Nephron progenitor cell (in vitro differentiated cells): ENCODE measurements at places on chromosomes 5 and 9.

- no peak for DNase-seq
Observed at GRCh38 chr9:122347348-122348287, 23.2 kb upstream of the PTGS1 start.

GRCh38 chr9:89844075-89844474 lies 239.3 kb downstream of the GADD45G start:
- no peak for DNase-seq

DNA sequence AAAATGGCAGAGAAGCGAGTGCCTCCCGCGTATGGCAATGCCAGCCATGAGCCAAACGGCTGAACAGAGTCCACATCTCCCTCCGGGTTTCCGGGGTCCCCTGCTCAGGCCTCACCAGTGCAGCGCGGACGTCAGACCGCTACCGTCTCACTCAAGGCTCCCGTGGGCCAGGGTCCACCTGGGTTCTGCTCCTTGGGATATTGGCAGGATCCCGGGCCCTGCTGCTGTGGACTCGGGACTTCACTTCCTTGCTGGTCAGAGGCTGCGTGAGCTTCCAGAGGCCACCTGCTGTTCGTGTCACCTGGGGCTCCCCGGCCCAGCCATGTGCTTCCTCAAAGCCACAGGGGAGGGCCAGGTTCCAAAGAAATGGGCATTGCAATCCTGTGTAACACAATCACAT lies 38.4 kb upstream of the CLPTM1L start:
- DNase-seq: no peak

- DNase-seq: no peak
Observed at GRCh38 chr5:138975098-138975847, 100.1 kb upstream of the LRRTM2 start.
